ENCODE measurements at places on chromosomes 12 and 14. TPM values are rescaled to one million over a fixed set of nuclear protein-coding genes. Genes with fewer than 3 reads are reported as not detected.

Gene IL31
- not detected for total RNA-seq

Gene PPP4R4
- 0.34 TPM for total RNA-seq

Gene P3H3
- 72.0 TPM for total RNA-seq

Gene CDCA4
- total RNA-seq = 7.3 TPM

Gene GPRC5D
- total RNA-seq = not detected

Gene CLEC2A
- total RNA-seq = not detected

Gene TAS2R7
- not detected for total RNA-seq

Gene FGF6
- not detected for total RNA-seq

Gene IAPP
- total RNA-seq = not detected

Gene IFI27
- total RNA-seq = 11.0 TPM

Gene PAX9
- total RNA-seq = under 0.01 TPM

Gene KCTD10
- 52.8 TPM for total RNA-seq

Gene LMNTD1
- 0.32 TPM for total RNA-seq

Gene FRMD6
- total RNA-seq = 173 TPM

Gene NDRG2
- 0.52 TPM for total RNA-seq

Gene C14orf132
- 35.3 TPM for total RNA-seq

Gene PEBP1
- 236 TPM for total RNA-seq

Gene CRIP1
- total RNA-seq = 6.2 TPM

Gene APOF
- total RNA-seq = not detected
